ENCODE measurements at places on chromosomes 11 and 22.

GRCh38 chr11:113178381-113179070 lies 135.9 kb upstream of the TTC12 start:
- no peak for DNase-seq

DNA sequence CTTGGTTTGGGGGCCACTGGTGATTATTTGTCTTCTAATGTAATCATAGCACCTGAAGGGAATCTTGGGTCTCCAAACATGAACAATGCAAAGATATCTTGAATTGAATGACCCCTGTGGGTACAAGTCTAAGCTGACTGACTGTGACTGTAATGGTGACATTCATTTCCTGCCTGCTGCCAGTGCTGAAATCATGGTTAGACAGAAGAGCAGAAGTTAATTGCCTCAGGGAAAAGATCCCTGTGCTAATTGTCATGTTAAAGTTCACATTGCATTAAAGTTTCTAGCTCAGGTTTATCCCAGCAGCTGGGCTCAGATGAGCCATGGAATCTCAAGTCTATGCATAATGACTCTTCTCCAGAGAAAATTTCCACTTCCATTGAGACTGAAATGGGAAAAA lies 772.0 kb downstream of the ETS1 start:
- no peak for DNase-seq

- DNase-seq, result no peak
These were observed 197.5 kb downstream of the DBX1 start for GRCh38 chr11:19962801-19963175.

- DNase-seq, result no peak
These were observed 580.9 kb upstream of the CADM1 start for GRCh38 chr11:116085031-116085635.

DNA sequence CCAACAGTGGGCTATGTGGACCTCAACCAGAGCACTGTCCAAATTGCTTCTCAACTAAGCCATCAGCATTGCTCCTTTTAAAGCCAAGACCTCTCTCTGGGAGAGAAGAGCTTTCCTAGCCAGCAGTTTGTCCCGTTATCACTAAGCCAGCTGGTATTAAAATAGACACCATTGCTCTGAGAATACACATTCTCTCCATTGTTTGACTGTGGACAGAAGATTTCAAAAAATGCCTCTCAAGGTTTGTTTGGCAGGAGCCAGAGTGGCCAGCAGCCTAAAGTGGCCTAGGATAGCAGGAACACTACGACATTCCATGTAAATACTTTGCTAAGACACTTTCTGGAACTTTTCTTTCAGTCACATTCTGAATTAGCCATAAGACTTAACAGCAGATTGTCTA lies 41.3 kb downstream of the EIF4ENIF1 start:
- no peak for DNase-seq

DNA sequence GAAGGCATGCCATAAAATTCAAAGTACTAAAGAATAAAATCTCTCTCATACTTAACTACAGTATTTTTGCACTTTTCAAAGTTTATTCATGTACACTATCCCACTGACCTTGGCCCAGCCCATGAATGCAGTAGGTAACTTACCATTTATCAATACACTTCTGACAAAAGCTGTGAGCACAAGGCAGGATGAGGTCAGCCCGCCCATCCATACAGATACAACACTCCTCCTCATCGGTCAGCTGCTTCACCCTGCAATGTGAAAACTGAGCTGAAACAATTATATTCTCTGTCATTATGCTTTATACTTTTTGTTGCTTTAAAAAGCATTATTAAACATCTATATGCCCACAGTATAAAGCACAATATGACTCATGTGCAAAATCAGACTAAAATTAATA lies 22.1 kb downstream of the RNF141 start:
- DNase-seq, result no peak

DNA sequence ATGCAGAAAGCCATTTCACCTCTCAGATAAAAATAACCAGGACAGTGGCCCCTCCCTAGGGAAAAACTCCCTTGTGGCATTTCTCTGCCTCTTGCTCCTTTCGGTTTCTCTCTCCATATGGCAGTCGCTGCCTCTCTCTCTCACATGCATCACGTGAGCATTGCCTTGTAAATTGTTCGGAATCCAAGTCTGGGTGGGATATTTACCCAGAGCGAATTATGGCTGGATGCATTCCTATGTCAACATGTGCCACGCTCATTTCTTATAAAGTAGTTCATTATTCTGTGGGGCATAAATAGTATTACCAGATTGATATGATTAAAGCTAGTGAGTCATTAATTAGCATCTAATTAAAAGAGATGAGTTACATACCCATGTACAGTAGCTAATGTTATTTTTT lies 392.9 kb downstream of the INSC start:
- DNase-seq, result no peak

DNA sequence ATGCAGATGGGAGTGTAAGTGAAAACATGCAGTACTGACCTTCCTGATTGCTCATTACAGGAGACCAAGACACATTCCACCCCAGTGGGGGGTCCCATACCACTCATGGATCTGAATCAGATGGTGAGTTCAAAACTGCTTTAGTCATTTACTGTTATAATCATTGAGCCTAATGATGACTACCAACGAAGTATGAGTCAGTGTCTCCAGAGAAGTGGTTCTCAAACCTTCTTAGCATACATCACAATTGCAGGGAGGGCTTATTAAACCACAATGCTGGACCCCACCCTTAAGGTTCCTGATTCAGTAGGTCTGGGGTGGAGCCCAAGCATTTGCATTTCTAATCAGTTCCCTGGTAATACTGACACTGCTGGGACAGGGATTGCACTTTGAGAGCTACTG lies 75.8 kb downstream of the CD44 start:
- DNase-seq, result no peak

GRCh38 chr11:6927030-6927617 lies 898 bp downstream of the ZNF215 start:
- no peak for DNase-seq

DNA sequence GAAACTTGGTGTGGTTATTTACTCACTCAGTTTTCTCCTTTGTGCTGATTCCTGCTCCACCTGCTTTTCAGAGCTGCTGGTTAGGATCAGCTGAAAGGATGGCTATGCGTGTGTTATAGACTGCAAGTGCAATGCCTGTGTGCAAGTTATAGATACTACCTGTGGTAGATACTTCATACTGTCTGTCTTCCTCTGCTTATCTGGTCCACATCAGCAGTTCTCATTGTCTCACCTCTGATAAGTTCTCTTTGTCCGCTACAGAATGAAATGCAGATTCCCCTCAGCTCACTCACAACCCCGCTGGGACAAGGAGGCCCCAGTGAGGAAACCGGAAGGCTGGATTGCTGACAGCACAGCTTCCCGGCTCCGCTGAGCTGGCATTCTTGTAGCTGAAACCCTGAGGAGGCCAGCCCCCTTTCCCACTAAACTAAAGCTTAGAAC lies 37.5 kb upstream of the LYVE1 start:
- no peak for DNase-seq

- no peak for DNase-seq
These were observed 3.8 kb upstream of the INTS5 start for GRCh38 chr11:62656796-62657429.

GRCh38 chr11:117517097-117517496 lies 189.4 kb downstream of the CEP164 start:
- DNase-seq, result no peak

Measured in progenitor cell of endocrine pancreas (in vitro differentiated cells).